ENCODE measurements at places on chromosomes 1 and 21.

GRCh38 chr1:172717722-172718465 lies 59.0 kb downstream of the FASLG start:
- no peak for DNase-seq

GRCh38 chr1:151060657-151061421 lies 642 bp downstream of the MLLT11 start:
- DNase-seq = no peak

DNA sequence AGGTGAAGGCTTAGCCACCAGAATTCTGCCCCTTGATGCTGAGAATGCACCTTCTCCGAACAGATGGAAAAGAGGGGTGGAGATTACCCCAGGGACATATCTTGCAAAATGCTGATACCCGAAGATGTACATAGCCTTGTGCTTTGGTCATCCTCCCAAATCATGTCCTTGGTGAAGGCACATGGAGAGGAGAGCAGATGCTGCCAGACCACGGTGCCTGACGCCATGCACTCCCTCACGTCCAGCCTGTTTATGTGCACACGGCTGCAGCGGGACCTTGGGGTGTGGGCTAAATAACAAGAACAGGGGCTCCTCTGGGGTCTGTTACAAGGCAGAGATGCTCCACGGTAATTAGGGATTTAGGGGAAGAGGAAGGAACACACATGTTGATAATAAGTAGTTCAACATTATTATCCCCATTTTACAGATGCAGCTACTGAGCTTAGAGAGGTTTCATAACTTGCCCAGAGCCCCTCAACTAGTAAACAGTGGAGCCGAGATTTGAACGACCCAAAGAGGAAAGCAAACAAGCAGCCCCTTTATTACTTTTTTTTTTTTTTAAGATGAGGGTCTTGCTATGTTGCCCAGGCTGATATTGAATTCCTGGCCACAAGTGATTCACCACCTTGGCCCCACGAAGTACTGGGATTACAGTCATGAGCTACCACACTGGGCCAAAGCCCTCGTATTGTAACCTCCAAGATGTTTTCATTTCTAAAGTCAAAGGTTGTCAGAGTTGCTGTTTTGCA lies 12.9 kb downstream of the EPHX1 start:
- DNase-seq = no peak

DNA sequence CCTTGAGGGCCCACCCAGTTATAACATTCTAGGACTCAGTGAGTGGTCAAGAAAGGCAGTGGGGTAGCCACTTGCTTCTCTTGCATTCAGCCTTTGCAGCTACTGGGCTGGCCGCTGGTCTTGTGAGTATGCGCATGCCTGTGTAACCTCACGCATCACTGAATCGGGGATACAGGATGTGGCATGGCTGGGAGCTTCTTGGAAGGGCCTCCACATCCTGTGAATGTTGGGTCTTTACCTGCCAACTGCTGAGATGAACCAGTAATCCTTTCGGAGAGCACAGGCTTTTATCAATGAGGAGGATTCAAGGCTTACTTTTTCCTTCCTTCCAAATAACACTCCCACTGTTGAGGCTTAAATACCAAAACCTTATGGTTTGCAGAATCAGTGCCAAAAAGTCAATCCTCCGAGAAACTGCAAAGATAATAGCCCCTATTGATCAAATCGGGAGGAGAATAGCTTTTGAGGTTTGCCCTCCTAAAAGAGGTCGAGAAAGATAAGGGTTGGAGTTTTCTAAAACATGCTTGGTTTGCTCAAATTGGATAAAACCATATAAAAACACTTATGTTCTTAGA lies 198.9 kb upstream of the UBE2U start:
- DNase-seq = no peak

GRCh38 chr1:152759453-152760173 lies 1.8 kb downstream of the KPRP start:
- DNase-seq = no peak

- no peak for DNase-seq
These were observed 30.6 kb upstream of the ADGRL4 start for GRCh38 chr1:79037085-79037484.

GRCh38 chr1:25692560-25692959 lies 76.0 kb downstream of the MAN1C1 start:
- no peak for DNase-seq

- no peak for DNase-seq
These were observed 69.9 kb upstream of the EXO1 start for GRCh38 chr1:241778117-241778516.

DNA sequence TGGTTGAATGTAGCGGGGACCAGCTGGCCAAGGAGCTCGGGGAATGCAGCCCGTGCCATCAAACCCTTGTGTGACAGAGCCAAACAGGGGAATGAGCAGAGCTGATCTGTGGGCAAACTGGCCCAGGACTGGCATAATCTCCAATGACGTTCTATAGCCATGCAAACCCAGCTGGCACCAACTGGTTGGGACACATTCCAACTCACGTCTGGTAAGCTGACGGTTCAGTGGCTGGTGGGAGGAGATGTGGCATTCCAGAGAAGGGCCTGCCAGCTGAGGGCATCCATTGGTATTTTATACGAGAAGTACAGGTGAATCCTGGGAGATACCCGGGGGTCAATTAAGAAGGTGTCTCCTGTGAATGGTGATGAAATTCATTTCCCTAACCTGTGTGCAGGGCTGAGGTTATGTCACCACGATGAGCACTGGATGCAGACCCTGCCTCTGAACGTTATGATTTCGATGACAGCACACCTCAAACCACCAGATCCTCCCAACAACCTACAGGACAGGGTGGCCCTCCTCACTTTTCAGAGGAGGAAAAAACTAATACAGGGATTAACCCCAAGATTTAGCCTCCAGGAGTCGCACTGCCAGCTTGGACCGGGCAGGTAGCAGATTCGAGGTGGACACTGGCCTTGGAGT lies 39.0 kb upstream of the RUNX3 start:
- no peak for DNase-seq

- no peak for DNase-seq
These were observed 22.9 kb downstream of the TSHB start for GRCh38 chr1:115052454-115053083.

- DNase-seq = no peak
These were observed 31.7 kb upstream of the SHCBP1L start for GRCh38 chr1:182984621-182985020.

DNA sequence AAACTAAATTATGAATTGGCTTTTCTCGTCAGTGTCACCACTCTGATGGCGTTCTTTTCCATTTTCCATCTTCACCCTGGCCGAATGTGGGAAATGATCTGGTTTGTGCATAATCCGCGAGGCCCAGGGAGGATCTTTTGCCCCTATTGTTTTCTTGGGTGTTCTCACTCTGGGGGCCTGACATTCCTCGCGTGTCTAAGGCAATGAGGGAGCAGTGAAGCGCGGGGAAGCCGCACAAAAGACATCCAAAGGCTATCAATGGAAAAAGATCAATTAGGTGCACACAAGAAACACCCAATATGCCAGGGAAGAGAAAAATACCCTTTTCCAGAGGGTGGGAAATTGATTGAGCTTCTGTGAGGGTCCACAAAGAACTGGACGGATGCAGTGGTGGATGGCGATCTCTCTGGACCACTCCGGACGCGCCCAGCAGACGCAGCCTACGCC lies 941 bp upstream of the C1orf21 start:
- no peak for DNase-seq

GRCh38 chr21:39648879-39649278 lies 36.1 kb downstream of the B3GALT5 start:
- DNase-seq = no peak

- DNase-seq = no peak
These were observed 22.9 kb downstream of the S1PR1 start for GRCh38 chr1:101259744-101260148.

DNA sequence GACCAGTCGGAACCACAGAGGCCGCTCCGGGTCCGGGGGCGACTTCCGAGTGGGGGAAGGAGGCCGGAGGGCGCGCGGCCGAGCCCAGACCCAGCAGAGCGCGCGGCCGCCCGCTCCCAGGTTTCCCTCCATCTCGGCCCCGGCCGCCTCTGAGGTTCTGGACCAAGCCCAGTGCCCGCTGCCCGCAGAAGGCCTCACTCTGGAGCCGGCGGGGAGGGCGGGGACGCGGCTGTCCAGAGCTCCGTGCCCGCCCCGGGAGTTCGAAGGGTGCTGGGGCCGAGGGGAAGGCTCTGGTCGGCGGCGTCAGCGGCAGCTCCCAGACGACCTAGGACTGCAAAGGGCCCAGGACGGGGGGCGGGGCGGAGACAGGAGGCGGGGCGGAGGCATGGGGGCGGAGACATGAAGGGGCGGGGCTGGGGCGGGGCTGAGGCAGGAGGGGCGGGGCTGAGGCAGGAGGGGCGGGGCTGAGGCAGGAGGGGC lies 48.0 kb upstream of the SLC19A1 start:
- DNase-seq = peak; percentile 21

DNA sequence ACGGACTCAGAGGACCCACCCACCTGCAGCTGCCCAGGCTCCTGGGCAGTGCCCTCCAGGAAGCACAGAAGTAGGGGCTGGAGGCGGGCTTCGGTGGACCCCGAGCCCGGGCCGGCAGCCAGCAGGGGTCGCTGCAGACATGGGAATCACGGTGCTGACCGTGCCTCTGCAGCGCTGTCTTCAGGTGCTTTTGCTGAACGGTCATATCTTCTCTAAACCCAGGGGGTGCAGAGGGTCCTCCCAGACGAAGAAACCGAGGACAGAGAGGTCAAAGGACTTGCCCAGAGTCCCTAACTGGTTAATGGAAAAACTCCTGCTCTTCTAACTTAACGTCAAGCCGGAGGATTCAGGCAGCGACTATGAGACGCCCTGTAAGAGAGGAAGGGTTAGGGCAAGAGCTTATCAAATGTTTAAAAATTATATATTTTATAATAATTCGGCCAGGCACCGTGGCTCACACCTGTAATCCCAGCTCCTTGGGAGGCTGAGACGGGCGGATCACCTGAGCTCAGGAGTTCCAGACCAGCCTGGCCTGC lies 21.5 kb upstream of the LEFTY2 start:
- DNase-seq = peak; percentile 27

GRCh38 chr1:67058761-67059160 lies 4.8 kb upstream of the SLC35D1 start:
- DNase-seq = no peak

GRCh38 chr1:36160949-36161485 lies 5.1 kb downstream of the MAP7D1 start:
- no peak for DNase-seq

- DNase-seq = no peak
These were observed 27.0 kb upstream of the SERBP1 start for GRCh38 chr1:67457247-67457646.

- DNase-seq = no peak
These were observed 14.0 kb downstream of the H6PD start for GRCh38 chr1:9248341-9249262.

DNA sequence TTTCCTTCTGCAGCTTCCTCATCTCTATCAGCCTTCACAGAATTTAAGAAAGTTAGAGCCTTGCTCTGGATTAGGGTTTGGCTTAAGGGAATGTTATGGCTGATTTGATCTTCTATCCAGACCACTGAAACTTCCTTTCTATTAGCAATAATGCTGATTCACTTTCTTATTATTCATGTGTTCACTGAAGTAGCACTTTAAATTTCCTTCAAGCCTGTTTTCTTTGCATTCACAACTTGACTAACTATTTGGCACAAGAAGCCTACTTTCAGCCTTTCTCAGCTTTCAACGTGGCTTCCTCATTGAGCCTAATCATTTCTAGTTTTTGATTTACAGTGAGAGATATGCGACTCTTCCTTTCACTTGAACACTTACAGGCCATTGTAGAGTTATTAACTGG lies 528.5 kb downstream of the PLPP3 start:
- no peak for DNase-seq

- DNase-seq = no peak
These were observed 252.4 kb upstream of the KAZN start for GRCh38 chr1:14345946-14346550.

DNA sequence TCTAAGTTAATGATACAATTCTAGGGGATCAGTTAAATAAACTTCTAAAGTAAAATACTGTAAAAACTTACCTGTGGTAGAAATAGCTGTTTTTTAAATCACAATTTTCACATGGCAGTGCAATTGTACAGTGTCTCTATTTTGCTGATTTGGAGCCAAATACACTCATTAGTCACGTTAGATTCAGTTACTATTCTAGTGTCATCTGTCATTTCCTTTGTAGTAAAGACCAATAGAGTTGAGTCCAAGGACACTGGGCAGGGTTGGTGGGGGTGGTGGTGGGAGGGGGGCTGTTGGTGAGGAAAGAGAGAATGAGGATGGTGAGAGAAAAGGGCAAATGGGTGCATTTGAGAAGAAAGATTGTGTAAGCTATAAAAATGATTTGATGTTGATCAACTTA lies 33.6 kb downstream of the CD55 start:
- no peak for DNase-seq

GRCh38 chr1:63326106-63326472 lies 3.7 kb downstream of the FOXD3 start:
- no peak for DNase-seq

DNA sequence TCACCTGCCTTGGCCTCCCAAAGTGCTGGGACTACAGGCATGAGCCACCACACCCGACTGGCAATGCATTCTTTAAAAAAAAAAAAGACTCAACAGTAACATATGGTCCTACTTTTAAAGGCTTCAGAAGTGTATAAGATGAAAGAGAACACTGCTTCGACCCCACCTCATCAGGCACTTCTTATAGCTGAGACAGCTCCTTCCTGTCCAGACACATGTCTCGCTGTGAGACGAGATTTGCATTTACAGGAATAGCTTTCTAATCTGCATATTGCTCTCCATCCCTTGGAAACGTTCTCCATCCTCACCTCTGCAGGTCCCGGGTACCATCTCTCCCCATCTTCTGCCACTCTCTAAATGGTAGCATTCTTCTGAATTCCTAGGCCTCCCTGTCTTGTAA lies 6.7 kb downstream of the AZIN2 start:
- DNase-seq = no peak

DNA sequence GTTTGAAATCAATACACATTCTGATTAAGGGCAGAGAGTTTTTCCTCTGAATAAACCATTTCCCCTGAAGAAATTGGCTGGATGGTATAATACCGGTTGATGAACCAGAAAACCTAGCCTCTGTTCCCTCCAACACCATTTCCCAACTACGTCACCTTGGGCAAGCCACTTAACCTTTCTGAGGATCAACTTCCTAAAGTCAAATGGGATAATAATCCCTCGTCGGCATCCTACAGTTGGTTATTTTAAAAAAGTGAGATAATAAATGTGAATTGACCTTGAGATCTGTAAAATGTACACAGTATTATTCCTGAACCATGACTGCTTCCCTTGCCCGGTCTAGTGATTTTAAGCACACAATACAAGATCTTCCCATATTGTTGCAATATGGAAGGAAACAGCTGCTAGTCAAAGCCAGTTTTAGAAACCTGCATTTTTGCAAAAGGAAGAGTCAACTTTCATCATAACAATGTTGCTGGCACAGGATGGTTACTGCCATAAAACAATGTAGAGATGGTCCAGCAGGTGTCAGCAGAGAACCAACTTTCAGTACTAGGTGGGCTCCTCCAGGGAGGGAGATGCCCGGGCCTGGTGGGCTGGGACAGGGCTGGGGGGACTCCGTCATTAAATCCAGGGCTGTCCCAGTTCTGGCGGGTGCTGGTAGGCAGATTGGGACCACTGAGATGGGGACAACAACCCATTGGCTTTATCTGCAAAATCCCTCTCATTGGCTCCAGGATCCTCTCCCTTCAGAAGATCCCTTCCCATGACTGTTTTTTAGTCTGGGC lies 5.2 kb upstream of the HLX start:
- DNase-seq = no peak

- no peak for DNase-seq
These were observed 76.3 kb upstream of the LMO4 start for GRCh38 chr1:87252406-87252805.

- DNase-seq = no peak
These were observed 94.6 kb downstream of the STUM start for GRCh38 chr1:226643177-226643576.

- no peak for DNase-seq
These were observed 559.0 kb upstream of the DAB1 start for GRCh38 chr1:57982852-57983251.

- no peak for DNase-seq
These were observed 47.6 kb downstream of the ASTN1 start for GRCh38 chr1:177116941-177117340.

Measured in stimulated activated CD8-positive, alpha-beta memory T cell treated with anti-CD3 and anti-CD28 coated beads, Interleukin-7, amount 100 ng/mL, for 1 hour (primary cell).